ENCODE measurements at places on chromosomes 12 and 14.

DNA sequence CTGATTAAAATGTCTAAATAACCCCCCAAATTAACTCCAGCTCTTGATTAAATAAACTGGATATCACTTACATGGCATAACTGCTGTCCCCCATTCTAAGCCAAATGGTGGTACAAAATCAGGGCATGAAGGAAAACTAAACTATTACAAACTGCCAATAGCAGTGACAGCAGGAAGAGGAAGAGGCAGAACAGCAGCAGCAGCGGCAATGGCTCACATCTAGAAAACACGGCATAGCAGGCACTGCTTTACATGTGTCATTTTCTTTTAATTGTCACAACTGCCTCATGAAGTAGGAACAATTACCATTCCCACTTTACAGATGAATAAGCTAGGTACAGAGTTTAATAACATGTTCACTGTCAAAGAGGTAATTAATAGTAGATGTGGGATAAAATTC, 92.0 kb downstream of the EPS8 start:
- no peak for DNase-seq

DNA sequence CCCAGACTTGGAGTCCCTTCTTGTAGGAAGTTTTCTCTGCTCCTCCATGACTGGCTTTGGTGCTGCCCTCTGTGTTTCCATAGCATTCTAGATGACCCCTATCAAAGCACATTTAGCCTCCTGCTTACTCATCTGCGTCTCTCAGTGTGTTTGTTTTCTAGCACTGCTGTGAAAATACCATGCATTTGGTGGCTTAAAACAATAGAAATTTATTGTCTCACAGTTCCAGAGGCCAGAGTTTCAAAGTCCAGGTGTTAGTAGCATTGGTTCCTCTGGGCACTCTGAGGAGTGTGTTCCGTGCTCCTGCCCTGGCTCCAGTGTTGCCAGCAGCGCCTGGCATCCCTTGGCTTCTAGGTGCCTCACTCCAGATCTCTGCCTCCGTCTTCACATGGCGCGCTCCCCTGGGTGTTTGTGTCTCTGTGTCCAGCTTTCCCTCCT, 86.1 kb downstream of the CACNA1C start:
- no peak for DNase-seq

DNA sequence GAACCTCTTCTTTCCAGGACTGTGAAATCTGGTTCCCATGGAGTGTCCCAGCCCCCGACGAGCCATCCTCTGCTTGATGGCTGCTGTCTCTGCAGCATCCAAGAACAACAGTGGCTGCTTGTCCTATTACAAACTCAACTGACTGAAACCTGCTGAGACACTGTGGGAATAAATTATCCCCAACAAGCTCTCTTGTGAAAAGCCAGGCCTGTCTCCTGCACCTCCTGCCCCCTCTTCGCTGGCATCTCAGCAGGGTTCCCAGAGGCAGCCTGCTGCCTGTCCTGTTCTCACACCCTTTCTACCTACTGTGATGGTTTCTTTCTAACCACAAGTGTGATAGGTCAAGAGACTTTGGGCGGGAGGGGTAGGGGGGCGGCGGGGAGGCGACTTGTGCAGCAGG, 180.2 kb downstream of the TSPAN9 start:
- DNase-seq: no peak

DNA sequence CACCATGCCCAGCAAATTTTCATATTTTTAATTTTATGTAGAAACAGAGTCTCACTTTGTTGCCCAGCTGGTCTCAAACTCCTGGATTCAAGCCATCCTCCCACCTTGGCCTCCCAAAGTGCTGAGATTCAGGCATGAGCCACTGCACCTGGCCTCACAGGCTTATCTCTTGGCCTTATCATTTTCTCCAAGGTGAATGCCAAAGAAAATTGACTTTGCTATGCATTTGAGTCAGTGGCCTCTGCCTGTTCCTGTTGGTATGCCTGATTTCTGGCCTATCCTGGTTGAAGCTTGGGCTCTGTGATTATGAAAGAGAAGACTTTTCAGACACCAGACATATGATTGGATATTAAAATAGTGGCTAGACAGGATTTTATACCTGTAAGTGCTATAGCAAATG, 34.2 kb downstream of the MANSC1 start:
- DNase-seq: no peak

GRCh38 chr12:66508025-66508424, 170.9 kb downstream of the GRIP1 start:
- DNase-seq: no peak

DNA sequence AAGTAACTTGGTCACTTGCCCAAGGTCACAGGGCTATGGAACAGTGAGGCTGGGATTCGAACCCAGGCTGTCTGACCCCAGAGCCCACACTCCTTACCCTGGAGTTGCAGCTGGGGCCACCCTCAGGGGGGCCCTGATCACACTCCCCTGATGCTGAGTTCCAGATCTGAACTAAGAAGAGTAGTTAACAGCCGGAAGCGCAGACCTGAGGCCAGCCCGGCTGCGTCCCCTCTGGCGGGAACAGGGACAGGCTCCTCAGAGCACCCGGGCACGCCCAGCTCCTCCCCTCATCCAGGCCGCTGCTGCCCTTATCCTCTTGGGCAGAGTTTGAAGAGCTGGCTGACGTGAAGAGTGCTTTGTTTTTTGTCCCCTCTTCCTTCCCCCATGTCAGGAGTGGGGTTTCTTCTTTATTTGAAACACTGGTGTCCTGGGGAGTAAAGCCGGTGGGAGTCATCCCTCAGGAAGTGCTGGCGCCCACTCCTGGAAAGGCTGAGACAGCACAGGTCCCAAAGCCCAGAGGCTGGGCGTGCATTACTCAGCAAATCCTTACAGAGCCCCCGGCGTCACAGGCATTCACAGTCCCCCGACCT, 8.7 kb downstream of the PHB2 start:
- DNase-seq: no peak

DNA sequence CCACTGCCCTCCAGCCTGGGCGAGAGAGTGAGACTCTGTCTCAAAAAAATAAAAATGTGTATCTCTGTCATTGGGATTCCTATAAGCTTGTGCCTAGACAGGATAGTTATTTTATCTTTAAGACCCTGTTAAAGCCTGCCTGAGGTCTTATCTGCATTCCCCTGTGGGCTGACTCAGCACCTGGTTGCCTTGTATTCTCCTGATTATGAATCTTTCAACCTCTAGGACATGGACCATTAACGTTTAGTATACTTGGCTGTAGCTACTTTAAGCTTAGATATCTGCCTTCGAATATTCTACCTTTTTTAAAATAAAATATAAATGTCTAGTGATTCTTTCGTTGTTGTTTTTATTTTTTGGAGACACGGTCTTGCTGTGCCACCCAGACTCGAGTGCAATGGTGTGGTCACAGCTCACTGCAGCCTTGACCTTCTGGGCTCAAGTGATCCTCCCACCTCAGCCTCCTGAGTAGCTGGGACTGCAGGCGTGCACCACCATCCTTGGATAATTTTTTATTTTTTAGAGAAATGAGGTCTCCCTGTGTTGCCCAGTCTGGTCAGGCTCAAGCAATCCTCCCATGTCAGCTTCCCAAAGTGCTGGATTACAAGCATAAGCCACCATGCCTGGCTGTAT, 41.3 kb downstream of the RESF1 start:
- DNase-seq: no peak

DNA sequence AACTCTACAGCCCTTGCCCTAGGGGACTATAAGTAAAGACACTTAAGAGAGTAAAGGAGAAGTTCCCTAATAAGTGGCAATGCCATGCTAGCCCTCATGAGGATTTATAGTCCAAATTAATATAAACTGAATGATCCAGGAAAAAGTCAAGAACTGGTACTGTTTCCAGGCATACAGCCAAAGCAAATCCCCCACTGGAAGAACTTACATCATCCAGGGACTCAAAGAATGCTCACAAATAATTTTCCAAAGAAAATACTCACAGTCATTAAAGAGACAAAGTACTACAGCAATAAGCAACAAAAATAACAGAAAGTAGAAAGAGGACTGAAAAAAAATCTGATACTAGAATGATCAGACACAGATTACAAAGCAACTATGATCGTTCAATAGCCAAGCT, 79.7 kb upstream of the RAP1B start:
- no peak for DNase-seq

- peak; percentile 70 for DNase-seq
Observed at GRCh38 chr12:56081393-56082347, 1.7 kb downstream of the ERBB3 start.

DNA sequence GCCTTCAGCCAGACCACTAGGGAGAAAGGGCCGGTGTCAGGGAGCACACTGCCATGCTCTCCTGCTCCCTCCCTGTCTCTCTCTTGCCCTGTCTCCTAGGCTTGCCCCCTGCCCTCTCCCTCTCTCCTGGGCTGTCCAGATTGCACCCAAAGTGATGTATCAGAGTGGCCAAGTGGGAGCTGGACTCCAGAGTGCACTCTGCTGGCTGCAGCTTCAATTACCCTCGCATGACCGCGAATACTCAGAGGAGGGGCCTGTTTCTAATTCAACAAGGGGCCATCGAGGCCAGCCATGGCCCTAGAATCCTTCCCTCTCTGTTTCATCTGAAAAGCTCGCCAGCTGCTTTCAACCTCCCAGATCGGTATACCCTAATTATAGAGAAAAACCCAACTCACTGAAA, 206.4 kb upstream of the FKBP4 start:
- DNase-seq: no peak

GRCh38 chr14:64879635-64880220, at the start of gene SPTB:
TSS of gene SPTB (minus strand) at chr14:64879907. CDS start at chr14:64823094, 56,813 bp downstream.
- DNase-seq: peak; percentile 48

GRCh38 chr14:100031506-100032281, 33.5 kb upstream of the EVL start:
- DNase-seq: no peak

- DNase-seq: no peak
Observed at GRCh38 chr12:64170024-64170423, 52.1 kb downstream of the KICS2 start.

DNA sequence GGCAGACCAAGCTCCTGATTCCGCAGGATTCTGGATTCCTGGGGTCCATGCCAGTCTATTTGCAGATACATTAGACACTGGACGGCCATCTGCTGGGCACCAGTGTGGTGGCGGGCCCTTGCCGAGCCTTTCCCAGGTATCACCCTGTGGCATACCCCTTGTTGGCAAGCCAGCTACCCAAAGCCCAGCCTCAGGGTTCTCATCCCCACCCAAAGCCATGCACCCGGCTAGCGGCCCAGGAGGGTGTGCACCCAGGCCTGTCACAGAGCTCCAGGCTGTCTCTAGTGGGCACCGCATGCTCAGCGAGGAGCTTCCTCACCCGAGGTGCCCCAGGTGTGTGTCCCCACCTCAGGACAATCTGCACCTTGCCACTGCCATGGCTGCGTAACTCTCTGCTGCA, 13.7 kb downstream of the MMAB start:
- DNase-seq: no peak

DNA sequence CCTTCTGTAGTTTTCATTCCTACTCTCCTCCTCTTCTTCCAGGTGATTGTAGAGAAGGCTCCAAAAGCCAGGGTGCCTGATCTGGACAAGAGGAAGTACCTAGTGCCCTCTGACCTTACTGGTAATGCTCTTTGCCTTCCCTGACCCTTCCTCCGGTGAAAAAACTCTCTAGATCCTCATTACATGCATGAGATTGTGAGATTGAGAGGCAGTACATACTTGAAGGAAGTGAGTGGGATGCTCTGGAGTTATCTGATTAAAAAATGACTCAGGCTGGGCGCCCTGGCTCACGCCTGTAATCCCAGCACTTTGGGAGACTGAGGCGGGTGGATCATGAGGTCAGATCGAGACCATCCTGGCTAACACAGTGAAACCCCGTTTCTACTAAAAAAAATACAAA, 5.3 kb downstream of the GABARAPL1 start:
- no peak for DNase-seq

GRCh38 chr12:46774322-46774633, 51.5 kb downstream of the SLC38A4 start:
- DNase-seq: no peak

GRCh38 chr14:91284791-91285548, 40.5 kb upstream of the GPR68 start:
- no peak for DNase-seq

- no peak for DNase-seq
Observed at GRCh38 chr12:77102691-77103090, 37.3 kb upstream of the E2F7 start.

GRCh38 chr14:76236172-76237130, 84.7 kb downstream of the GPATCH2L start:
- DNase-seq: no peak

DNA sequence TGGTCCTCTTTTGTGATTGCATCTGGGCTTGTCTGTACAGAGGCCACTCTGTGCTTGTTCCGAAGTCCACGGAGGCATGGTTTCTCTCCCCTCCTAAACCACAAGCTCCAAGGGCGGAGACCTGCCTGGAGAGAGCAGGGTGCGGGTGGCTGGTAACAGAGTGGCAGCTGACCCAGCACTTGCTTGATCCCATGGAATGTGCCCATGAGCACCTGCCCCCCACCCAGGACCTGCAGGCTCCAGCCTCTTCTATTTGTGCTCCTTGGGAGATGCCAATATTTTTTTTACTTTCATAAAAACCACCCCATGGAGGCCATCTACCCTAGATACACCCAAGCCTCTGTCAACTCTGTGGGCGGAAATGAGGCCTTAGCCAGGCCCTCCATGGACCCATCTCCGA, 104.7 kb downstream of the PRMT8 start:
- DNase-seq: no peak

DNA sequence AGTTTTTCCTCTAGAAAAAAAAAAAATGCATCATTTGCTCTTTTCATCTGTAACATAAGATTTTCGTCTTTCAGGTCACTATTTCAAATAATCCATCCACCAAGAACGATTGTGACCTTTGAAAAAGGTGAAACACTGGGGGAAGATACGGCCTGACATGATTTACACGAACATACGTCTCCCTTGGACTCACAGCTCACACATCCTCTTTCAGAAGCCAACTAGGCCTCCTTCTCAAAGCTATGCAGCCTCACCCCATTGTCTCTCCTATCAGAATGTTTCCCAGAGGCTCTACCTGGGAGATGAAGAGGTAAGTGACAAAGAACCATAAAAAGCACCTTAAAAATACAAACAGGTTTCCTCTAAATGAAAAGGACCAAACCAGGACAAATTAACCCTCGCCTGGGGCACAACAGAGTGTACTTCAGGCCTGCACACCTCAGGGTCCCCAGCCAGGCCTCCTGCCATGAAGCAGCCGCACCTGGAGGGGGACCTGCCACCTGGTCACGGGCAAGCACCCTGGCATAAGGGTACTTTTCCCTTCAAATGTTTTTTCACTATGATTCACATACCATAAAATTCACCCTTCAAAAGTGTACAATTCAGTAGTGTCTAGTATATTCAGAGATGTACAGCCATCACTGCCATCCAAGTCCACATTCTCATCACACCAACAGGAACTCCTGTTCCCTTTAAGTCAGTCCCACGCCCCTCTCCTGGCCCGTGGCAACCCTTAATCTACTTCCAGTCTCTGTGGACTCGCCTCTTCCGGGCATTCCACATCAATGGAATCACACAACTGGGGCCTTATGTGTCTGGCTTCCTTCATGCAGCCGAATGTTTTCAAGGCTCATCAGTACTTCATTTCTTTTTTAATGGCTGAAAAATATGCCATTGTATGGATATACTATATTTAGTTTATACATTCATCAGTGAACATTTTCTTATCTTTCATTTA, 5.4 kb downstream of the SLC15A4 start:
- no peak for DNase-seq

GRCh38 chr12:107145397-107145796, 52.0 kb upstream of the CRY1 start:
- no peak for DNase-seq

Data from hypothalamus (tissue), 51 donors.